Natural killer cell (primary cell): ENCODE measurements at places on chromosomes 3 and 15. TPM values are rescaled to one million over a fixed set of nuclear protein-coding genes. Genes with fewer than 3 reads are reported as not detected.

The ARMC8 gene
- total RNA-seq = 86.4 TPM

The OR5K2 gene
- not detected for total RNA-seq

DNA sequence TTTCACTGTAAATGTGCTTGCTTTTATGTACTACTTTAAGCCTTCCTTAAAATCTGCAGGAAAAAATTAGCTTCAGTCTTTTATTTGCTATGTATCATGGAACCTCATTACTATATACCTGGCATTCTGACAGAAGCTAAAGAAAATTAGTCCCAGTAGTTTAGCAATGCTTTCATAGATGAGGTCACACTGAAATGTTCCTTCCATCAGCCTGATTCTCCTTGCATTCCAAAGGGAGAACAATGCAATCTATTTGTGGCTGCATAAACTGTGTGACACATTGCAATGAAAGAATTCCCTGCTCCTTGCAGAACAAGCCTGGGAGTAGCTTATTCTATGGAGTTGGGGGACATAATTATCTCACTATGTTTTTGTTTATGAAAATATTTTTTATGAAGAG is 691.5 kb upstream of the ARPP21 start:
- H3K4me1 ChIP-seq = no peaks in the 10 kb centered on the region
- H3K36me3 ChIP-seq = no peaks in the 10 kb centered on the region
- no peak overlapping the region for H3K4me3 ChIP-seq
- no peak for DNase-seq

DNA sequence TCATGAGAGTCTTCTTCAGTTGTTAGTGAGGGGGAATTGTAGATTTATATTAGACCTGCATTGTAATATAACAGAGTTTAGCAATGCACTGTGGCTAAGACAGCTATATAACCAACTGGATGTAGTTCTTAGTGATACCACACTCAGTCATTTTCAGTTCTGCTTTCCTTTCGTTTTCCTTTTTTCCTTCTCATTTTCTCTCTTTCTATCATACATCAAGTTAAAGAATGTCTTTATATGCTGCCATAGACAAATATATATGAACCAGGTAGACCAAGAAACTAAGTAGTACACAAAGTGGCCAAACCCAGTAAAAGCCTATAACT is 43.7 kb upstream of the CD47 start:
- DNase-seq = no peak
- H3K4me3 ChIP-seq = no peak overlapping the region
- no peaks in the 10 kb centered on the region for H3K36me3 ChIP-seq
- peaks cover 9% of the 10 kb centered on the region for H3K4me1 ChIP-seq
- H3K27ac ChIP-seq = peak overlapping the region; percentile 70

DNA sequence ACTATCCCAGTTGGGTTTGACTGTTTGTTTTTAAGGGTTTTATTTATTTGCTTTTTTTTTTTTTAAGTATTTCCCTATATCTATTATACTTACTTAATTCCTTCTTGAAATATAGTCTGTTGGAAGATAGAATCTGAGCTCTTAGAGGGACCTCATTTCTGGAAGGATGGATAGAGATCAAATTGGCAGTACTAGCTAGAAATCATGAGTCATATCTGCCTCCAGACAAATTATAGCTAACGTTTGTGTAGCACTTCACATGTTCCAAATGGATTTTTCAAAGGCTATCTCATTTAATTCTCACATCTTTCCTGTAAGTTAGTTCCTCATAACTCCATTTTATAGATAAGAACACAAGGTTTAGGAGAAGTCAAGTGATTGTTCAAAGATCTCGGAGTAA is 384.7 kb downstream of the ZIC1 start:
- H3K36me3 ChIP-seq = no peaks in the 10 kb centered on the region
- H3K27ac ChIP-seq = no peak overlapping the region
- no peaks in the 10 kb centered on the region for H3K4me1 ChIP-seq
- no peak for DNase-seq

DNA sequence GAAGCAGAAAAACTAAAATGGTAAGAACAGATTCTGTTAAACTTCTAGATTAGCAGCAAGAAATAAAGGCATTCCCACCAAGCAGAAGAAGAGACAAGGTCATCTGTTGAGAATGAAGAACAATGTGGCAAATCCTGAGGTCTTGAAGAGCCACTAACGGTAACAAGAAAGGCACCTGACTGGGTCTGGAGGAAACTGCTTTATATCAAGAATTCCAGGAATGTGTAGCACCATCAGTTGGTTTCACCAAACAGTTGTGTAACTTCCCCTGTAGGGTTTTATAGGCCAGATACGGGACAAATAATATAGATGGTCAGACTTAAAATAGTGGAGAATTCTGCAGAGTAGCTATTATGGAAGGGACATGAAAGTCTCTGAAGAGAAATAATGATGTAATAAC is 57.3 kb downstream of the ACAP2 start:
- no peaks in the 10 kb centered on the region for H3K4me1 ChIP-seq
- peaks cover 14% of the 10 kb centered on the region for H3K36me3 ChIP-seq
- no peak overlapping the region for H3K27ac ChIP-seq
- no peaks in the 10 kb centered on the region for H3K27me3 ChIP-seq
- DNase-seq = no peak
- H3K4me3 ChIP-seq = no peak overlapping the region

DNA sequence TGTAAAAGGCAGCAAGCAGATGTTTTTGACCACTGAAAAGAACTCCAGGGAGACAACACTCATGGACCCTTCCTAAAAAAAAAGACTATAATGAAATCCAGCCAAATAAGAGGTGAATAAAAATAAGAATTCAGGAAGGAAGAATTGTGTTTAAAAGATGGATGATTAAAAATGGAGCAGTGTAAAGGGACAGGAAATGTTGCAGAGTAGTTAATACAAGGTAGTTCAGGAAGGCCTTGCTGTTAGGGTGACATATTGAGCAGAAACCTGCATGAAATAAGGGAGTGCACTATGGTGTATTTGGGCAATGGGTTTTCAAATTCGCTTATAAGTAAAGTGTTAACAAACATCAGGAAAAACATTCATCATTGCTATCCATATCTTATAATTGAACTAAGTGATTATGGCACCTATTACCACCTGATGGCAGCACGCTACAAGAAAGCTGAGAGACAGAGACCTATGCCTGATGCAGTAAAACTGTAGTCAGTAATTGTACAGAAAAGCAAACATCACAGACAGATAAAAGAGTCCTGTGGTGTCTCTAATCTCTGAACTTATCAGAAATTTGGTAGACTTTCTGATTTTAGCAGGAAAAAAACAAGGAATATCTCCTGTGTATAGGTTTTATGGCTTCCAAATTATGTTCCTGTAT is 5.8 kb upstream of the DBR1 start:
- peak; percentile 68 for DNase-seq
- no peaks in the 10 kb centered on the region for H3K4me1 ChIP-seq
- H3K27ac ChIP-seq = no peak overlapping the region
- no peaks in the 10 kb centered on the region for H3K27me3 ChIP-seq
- no peaks in the 10 kb centered on the region for H3K36me3 ChIP-seq

- no peaks in the 10 kb centered on the region for H3K27me3 ChIP-seq
- no peak overlapping the region for H3K4me3 ChIP-seq
- H3K27ac ChIP-seq = no peak overlapping the region
- H3K36me3 ChIP-seq = no peaks in the 10 kb centered on the region
Measured at GRCh38 chr3:37526511-37526910, 335.2 kb upstream of the CTDSPL start.

DNA sequence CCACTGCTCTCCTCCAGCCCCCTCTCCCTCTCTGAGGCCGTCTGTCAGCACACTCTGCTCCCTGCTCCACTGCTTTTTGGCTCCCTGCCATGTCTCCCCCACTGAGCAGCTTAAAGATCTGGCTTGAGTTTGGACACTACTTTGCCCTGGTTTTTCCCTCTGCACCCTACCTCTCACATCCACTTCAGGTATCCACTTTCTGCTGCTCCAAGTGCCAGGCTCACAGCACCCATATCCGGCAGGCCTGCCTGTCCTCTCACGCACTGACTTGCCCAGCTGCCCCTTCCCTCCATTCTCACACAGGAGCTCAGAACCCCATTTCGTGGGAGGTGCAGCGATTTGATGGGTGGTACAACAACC is 3.7 kb downstream of the DUOX1 start:
- no peak for DNase-seq
- no peaks in the 10 kb centered on the region for H3K36me3 ChIP-seq
- H3K4me1 ChIP-seq = peaks cover 21% of the 10 kb centered on the region
- no peak overlapping the region for H3K27ac ChIP-seq
- peaks cover 38% of the 10 kb centered on the region for H3K27me3 ChIP-seq

DNA sequence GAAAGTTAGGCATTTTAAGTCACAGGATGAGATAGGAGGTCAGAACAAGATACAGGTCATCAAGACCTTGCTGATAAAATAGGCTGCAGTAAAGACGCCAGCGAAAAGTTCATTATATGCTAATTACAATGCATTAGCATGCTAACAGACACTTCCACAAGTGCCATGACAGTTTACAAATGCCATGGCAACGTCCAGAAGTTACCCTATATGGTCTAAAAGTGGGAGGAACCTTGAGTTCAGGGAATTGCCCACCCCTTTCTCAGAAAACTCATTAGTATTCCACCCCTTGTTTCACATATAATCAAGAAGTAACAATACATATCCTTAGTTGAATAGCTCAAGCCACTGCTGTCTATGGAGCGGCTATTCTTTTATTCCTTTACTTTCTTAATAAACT is 92.7 kb upstream of the PLXND1 start:
- DNase-seq = no peak
- no peak overlapping the region for H3K4me3 ChIP-seq
- no peaks in the 10 kb centered on the region for H3K4me1 ChIP-seq
- no peaks in the 10 kb centered on the region for H3K36me3 ChIP-seq
- no peaks in the 10 kb centered on the region for H3K27me3 ChIP-seq
- no peak overlapping the region for H3K27ac ChIP-seq

- no peak overlapping the region for H3K4me3 ChIP-seq
- no peaks in the 10 kb centered on the region for H3K27me3 ChIP-seq
- no peak for DNase-seq
- peaks cover 77% of the 10 kb centered on the region for H3K4me1 ChIP-seq
- H3K36me3 ChIP-seq = no peaks in the 10 kb centered on the region
Measured at GRCh38 chr3:128760881-128761280, 34.9 kb downstream of the RAB7A start.

GRCh38 chr3:135412475-135412874 is 553.1 kb upstream of the PPP2R3A start:
- H3K4me1 ChIP-seq = no peaks in the 10 kb centered on the region
- H3K27ac ChIP-seq = no peak overlapping the region
- H3K36me3 ChIP-seq = no peaks in the 10 kb centered on the region
- H3K4me3 ChIP-seq = no peak overlapping the region
- no peak for DNase-seq

DNA sequence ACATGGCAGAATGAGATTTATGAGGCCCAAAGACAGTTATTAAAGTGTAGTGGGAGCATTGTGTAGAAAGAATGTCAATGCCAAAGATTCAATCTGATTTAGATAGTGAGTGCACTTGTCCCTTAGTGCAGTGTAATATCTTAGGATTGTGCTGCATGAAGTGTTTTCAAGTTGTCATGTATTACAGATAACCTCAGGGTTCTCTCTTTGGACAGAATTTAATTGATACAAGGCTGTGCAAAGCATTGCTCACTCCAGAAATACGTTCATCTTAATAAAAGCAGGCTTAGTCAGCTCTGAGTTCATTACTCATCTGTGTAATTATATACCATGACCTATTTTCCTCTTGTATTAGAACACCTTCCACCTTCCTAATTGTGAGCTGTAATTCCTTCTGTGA is 16.0 kb upstream of the GPR171 start:
- DNase-seq = no peak
- H3K27me3 ChIP-seq = no peaks in the 10 kb centered on the region
- H3K4me1 ChIP-seq = no peaks in the 10 kb centered on the region
- no peak overlapping the region for H3K4me3 ChIP-seq
- no peak overlapping the region for H3K27ac ChIP-seq

GRCh38 chr3:19547665-19548464 is 386.2 kb downstream of the EFHB start:
- no peak overlapping the region for H3K27ac ChIP-seq
- no peak for DNase-seq
- no peaks in the 10 kb centered on the region for H3K4me1 ChIP-seq
- H3K4me3 ChIP-seq = no peak overlapping the region
- no peaks in the 10 kb centered on the region for H3K36me3 ChIP-seq

DNA sequence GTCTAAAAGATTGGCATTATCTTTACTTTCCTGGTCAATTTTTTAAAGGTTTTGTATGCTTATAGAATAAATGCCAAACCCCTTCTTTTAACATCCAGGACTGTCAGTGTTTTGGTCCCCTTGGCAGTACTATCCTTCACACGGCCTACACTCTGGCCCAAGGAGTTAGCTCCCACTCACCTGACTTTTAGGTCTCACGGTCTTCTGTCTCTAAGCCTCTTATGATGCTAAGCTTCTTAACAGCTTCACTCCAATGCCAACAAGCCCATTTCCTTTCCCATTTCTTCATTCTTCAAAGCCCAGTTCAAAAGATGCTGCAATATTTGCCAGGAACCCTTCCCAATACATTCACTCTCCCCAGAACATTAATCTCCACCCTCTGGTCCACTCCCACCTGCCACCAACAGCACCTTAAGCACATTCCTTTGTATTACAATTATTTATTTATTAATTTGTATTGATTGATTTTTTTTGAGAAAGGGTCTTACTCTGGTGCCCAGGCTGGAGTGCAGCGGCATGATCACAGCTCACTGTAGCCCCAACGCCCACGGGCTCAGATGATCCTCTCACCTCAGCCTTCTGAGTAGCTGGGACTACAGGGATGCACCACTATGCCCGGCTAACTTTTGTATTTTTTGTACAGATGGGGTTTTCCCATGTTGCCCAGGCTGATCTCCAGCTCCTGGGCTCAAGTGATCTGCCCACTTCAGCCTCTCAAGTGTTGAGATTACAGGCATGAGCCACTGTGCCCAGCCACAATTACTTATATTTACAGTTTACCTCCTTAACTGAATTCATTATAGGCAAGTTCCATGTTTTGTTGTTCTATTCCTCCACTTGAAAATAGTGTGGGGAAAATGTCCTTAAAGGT is 27.8 kb downstream of the IFT80 start:
- no peaks in the 10 kb centered on the region for H3K4me1 ChIP-seq
- no peak overlapping the region for H3K27ac ChIP-seq
- H3K27me3 ChIP-seq = no peaks in the 10 kb centered on the region
- H3K36me3 ChIP-seq = peaks cover 12% of the 10 kb centered on the region
- no peak for DNase-seq

DNA sequence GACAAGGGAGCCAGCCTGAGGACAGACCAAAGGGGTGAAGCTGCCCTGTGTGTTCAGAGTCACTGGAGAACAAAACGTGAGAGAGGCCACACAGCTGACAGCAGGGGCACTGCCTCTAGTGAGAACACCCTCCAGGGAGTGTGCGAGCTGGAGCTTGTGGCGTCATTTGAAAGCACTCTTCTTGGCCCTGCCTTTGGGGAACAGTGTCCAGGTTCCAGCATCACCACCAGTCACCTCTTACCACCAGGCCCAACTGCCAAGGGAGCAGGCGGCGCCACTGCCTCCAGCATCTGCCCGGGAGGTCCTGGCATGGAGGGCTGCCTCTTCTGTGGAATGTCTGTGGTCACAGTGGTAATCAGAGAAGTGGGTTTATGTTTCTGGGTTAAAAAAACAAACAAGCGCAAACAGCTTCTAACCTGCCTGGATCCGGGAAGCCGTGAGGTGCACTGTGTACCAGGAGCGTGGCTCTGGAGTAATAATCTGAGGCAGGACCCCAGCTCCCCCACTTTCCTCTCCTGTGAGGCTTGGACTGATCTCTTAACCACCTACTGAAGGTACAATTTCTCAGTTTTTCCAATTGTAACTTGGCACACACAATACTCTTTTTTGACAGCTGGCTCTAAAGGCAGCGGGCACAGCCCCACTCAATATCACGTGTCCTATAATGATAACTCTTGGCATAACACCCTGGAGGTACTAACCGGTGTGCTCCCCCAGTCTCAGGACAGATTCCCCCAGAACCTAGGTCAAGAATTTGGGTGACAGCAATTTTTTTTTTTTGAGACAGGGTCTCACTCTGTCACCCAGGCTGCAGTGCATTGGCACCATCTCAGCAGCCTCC is 32.2 kb upstream of the CDCP1 start:
- H3K36me3 ChIP-seq = no peaks in the 10 kb centered on the region
- no peak overlapping the region for H3K4me3 ChIP-seq
- no peaks in the 10 kb centered on the region for H3K27me3 ChIP-seq
- no peak for DNase-seq
- H3K27ac ChIP-seq = no peak overlapping the region
